Stimulated activated CD8-positive, alpha-beta memory T cell treated with anti-CD3 and anti-CD28 coated beads, Interleukin-4, amount 100 ng/mL, for 1 hour (primary cell): ENCODE measurements at places on chromosomes 11 and 22.

DNA sequence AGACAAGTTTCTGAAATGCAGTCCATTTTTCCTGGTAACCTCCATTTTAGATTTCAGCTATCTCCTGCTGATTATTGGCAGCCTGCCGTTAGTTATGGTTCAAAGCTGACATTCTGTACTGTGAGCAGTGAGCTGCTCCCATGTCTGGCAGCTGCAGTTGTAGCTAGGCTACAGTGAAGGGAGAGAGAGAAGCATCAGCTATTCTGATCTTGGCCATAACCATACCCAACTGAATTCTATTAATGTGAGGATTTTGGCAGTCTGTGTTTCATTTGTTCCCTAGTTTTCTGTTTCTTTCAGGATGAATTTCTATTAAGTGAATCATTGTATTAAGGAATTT lies 33.4 kb downstream of the SIK2 start:
- no peak for DNase-seq

DNA sequence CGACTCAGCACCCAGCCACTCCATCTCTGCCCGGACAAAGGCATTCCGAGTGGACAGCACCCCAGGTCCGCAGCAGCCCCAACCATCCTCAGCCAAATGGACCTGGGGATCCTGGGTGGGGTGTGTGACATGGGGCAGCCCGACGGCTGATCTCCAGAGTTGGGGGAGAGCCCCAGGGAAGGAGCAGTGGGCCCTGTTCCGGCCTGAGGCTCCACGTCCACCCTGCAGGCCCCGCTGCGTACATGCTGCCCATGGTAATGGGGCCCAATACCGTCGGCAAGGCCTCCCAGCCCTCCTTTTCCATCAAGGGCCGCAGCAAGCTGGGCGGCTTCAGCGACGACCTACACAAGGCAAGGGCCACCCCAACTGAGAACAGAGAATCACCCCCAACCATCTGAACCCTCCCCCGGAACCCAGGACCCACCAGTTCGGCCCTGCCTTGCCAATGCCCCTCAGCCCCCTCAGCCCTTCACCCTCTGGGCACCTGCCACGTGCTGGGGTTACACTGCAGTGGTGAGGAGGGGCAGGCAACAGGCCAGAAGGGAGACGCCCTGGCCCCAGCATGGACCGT lies 5.4 kb downstream of the SCGB1C1 start:
- DNase-seq: no peak

GRCh38 chr22:25370322-25370721 lies 150.9 kb downstream of the CRYBB2 start:
- DNase-seq: no peak

- peak; percentile 14 for DNase-seq
Observed at GRCh38 chr11:119741369-119742262, 12.6 kb upstream of the NECTIN1 start.

DNA sequence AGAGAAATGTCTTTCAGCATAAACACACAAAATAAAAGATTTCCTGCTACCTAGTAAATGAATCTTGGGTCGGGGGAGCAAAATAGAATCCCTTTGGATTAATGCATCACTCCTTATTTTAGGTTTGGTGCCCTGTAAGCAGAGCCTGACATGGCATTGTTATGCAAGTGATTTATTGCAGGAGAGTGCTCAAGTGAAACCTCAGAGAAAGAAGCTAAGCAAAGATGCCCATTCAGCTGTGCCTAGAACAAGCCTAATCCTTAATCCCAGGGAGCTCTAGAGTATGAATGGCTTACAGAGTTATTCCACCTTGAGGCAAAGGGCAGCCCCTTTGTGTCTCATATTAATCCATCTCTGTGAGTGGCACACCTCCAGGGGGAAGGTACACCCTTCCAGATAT lies 21.1 kb downstream of the C11orf87 start:
- DNase-seq: no peak

DNA sequence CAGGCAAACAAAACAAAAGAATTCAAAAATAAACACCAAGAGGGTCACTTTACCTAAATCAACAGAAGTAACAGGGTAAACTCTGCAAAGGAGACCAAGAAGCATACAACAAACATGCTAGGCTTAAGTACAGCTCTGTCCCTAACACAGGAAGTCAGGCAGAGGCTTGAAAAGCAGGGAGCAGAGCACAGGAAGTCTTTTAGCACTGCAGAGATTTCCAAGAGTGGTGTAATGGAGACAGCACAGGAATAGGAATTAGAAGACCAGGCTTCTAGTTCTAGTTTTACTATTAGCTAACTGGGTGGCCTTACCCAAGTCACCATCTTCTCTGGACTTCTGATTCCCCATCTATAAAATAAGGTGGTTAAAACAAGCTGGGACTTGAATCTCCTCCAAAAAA lies 1.9 kb downstream of the RBFOX2 start:
- no peak for DNase-seq

- no peak for DNase-seq
Observed at GRCh38 chr11:70247710-70248072, 22.8 kb upstream of the PPFIA1 start.

- no peak for DNase-seq
Observed at GRCh38 chr11:86182976-86183584, 61.5 kb upstream of the EED start.

- no peak for DNase-seq
Observed at GRCh38 chr22:46736705-46737104, 1.3 kb downstream of the CERK start.

GRCh38 chr11:116703421-116703820 lies 69.4 kb downstream of the BUD13 start:
- DNase-seq: no peak

DNA sequence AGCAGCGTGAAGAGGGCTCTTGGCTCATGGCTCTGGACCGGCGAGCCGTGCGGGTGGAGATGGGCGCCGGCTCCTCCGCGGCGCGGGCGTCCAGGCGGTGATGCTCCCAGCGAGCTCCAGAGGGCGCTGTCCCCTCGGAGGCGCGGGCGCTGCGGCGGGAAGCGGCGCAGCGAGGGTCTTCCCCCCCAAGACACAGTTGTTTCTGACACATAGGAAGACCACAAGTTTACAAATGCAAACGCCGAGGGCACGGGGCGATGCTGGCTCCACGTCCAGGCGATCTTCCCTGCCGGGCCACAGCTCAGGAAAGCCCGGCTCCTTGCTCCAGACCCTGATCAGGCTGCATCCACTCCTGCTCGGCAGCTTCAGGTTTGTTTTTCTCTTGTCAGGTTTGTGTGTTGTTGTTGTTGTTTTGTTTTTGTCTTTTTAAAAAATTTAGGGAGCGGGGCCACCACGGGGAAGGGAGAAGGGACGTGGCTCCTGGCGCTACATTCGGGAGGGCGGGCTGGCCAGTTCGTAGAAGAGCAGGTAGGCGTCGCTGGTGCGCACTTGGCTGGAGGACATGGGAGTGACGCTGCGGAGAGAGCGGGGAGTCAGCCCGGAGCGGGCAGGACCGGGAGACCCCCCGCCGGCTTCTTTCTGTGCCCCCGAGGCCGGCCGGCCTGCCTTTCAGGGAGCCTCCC lies 10.0 kb upstream of the MFRP start:
- DNase-seq: peak; percentile 44

DNA sequence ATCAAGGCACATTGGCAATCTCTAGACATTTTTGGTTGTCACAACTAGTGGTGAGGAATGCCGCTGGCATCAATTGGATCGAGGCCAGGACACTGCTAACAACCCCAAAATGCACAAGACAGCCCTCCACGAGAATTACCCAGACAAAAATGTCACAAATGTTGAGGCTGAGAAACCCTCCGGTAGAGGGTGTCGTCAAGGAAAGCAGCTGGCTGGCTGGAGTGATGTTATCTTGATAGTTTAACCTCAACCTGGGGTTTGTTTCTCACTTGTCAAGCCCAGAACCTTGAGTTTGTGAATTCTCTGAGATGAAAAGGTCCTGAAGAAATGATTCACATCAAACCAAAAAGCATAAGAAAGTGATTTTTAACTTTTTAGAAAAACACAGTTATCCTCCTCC lies 21.1 kb upstream of the TMPRSS13 start:
- peak; percentile 47 for DNase-seq

DNA sequence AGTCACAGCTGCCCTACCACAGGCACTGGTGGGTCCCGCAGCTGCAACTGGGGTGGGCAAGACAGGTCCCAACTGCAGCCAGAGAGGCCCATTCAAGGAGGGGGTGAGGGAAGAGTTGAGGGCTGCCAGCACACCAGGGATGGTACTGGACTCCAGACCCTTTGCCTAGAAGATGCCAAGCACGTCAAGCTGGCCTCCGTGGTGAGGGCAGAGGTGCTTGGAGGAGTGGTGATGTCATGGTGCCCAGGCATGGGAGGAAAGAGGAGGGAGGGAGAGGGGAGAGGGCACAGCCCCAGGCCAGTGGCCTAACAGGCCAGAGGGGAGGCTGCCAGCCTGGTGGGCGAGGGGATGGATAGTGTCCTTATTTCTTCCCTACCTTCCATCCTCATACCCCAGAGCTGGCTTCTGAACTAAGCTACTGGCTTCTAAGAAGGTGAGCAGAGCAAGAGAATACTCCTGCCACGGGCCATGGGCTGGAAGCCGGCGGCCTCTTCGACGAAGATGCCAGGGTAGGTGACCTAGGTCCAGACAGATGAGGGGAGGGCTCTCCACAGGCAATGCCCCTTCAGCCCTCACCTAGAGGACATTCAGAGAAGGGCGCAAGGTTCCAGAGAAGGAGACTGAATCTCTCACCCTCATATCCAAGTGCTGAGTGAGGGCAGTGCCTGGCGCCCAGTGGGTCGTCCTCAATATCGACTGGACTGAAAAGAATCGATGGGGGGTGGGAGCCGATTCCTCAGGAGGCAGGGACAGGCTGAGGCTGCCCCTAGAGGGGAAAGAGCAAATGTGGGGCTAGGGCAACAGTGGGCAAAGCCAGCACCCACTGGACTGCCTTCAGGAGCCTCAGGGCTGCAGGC lies 1.8 kb downstream of the SYT7 start:
- no peak for DNase-seq

DNA sequence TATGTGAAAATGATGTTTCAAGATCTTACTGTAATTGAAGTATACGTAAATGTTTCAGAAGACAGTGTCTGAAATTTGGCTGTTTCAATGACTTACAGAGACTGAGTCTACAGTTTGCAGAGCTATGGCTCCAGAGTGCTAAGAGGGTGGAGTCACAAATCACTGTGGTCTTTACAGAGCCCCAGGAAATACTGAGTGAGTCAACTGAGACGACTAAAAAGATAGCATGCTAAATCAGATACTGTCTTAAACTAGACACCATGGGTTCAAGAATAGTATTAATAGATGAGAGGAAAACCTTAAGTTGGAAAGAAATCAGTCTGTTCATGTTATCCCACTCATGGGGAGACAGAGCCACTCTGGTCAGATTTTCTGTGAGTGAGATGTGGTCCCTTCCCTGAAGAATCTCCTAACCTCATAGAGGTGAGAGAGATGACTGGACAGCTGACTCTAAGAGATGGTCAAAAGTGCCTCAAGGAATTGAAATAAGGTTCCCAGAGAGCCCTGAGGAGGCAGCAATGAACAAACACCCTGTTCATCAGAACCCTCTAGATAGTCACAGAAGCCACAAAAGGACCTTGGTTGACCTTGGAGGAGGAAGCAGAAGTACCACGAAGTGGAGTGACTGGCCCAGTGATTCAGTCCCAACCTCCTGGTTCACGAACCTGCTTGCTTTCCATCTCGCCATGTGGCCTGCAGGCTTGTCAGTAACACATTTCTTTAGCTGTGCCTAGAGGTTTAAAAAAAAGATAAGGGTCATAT lies 30.2 kb downstream of the C11orf91 start:
- DNase-seq: no peak

DNA sequence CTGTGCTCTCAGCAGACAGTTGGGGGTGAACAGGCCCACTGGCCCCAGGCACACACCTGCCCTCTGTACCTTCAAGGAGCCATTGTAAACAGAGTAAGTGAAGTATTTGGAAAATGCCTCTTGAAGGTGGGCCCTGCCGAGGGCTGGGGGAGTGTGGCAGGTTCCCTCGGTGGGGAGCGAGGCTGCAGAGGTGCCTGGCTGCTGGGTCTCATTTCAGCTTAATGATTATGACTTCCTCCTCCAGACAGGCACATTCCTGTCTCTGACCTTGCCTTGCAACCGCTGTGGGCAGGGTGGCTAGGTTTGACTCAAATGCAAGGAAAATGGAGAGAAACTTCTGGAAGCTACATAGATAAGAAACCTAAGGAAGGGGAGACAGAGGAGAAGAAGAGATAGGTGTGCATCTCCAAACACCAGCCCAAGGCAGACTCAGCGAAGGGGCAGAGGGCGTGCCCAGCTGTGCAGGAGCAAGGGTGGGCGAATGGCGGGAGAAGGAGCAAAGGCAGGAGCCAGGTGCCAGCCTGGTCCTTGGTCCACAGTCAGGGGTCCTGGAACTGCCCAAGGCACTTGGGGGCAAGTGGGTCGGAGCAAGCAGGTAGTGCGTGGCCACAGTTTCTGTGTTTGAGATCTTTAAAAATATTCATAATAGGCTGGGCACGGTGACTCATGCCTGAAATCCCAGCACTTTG lies 14.0 kb downstream of the GRAMD4 start:
- DNase-seq: no peak

GRCh38 chr11:823441-824291 lies 4.1 kb upstream of the CRACR2B start:
- DNase-seq: no peak

GRCh38 chr22:45200860-45201511 lies 37.3 kb downstream of the NUP50 start:
- no peak for DNase-seq

DNA sequence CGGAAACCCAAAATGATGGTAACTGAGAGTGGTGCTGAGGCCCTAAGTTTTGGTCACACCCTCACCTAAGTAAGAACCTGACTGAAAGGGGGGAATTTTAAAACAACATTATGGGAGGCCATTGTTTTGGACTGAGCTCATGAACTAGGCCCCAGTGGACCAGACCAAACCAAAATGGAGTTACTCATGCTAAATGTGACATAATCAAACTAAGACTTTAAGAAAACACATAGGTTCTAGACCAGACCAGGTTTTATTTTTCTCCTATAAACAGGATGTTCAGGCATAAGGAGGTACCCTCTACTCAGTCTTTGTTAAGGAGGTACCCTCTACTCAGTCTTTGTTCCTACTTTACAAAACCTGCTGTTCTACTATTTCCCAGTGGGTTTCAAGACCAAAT lies 7.4 kb upstream of the EI24 start:
- no peak for DNase-seq

GRCh38 chr11:117690484-117691217 lies 106.4 kb downstream of the DSCAML1 start:
- DNase-seq: no peak

- no peak for DNase-seq
Observed at GRCh38 chr22:24398409-24398808, 29.0 kb upstream of the ADORA2A start.

DNA sequence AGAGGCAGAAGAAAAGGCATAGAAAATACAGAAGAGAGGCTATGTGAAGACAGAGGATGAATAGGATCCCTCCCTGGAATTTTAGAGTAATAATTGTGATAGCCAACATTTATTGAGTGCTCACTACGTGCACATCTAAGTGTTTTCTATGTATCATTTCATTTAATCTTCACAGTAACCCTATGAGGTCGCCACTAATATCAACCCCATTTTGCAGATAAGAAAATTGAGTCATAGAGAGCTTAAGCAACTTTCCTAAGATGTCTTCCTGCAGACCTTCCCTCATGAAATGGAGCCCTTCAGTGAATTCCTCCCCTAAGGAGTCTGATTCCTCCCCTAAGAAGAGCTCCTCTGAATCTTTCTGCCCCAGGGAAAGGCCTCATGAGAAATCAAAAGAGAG lies 38.1 kb downstream of the RRP8 start:
- no peak for DNase-seq

- DNase-seq: no peak
Observed at GRCh38 chr11:130671801-130672700, 223.6 kb downstream of the ADAMTS15 start.

- no peak for DNase-seq
Observed at GRCh38 chr11:130183878-130184610, 24.5 kb downstream of the ST14 start.

GRCh38 chr22:31497148-31497938 lies 1.0 kb downstream of the SFI1 start:
- DNase-seq: no peak
